Epithelial cell of esophagus (primary cell): ENCODE measurements at places on chromosomes 12 and 14.
A peak's percentile ranks its signal among the peaks of the same experiment; 100 is the strongest.

DNA sequence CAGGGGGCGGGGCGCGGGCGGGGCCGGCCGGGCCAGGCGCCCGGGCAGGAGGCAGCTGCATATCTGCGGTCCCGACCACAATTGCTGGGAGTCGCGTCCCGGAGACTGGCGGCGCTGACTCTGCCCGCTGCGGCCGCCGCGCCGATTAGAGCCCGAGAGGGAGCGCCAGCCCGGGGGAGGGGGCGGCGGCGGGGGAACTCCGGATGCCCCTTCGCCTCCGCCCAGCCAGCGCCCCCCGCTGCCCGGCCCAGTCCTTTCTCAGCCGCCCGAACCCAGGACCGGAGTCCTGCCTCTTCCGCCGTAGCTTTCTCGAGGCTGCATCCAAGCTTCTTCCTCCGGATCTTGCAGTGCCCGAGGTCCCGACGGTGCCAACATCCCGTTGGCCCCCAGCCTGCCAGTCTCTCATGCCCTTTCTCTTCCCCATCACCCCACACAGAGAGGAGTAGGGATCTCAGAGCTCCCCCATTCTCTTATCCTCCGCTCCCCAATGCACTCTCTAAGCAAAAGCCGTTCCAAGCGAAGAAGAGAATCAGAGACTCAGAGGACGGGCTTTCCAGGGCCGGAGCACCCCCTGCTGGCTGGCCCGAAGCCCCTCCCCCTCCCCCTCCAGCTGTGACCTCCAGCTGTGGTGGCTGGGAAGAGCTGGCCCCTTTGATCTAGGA, 8.8 kb upstream of the SP7 start:
- DNase-seq = peak; percentile 71

GRCh38 chr14:60647081-60647836, 2.0 kb downstream of the SIX1 start:
- peak; percentile 81 for DNase-seq

DNA sequence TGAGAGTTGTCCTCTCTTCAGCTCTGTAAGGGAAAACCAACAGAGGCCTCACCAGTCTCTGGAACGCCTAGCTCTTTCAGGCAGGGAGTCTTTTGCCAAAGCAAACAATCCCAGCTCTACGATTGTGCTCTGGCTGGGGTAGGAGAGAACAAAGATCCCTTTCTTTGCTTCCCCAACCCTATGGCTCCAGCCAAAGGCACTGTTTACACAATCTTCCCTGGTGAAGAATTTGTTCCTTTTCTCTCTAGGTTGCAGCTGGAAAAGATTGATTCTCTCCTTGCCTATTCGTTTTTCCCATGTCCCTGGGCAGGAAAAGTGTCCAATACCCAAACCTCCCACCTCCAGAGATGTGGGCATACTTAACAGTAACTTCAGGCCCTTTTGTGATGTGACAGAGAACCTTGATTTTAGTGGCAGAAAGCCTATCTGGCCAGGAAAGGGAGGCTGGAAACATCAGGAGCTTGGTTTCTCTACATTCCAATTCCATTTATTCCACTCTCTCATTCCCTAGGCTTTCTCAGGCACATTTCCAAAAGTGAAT, 16.8 kb downstream of the ATP5MC2 start:
- DNase-seq = peak; percentile 18

DNA sequence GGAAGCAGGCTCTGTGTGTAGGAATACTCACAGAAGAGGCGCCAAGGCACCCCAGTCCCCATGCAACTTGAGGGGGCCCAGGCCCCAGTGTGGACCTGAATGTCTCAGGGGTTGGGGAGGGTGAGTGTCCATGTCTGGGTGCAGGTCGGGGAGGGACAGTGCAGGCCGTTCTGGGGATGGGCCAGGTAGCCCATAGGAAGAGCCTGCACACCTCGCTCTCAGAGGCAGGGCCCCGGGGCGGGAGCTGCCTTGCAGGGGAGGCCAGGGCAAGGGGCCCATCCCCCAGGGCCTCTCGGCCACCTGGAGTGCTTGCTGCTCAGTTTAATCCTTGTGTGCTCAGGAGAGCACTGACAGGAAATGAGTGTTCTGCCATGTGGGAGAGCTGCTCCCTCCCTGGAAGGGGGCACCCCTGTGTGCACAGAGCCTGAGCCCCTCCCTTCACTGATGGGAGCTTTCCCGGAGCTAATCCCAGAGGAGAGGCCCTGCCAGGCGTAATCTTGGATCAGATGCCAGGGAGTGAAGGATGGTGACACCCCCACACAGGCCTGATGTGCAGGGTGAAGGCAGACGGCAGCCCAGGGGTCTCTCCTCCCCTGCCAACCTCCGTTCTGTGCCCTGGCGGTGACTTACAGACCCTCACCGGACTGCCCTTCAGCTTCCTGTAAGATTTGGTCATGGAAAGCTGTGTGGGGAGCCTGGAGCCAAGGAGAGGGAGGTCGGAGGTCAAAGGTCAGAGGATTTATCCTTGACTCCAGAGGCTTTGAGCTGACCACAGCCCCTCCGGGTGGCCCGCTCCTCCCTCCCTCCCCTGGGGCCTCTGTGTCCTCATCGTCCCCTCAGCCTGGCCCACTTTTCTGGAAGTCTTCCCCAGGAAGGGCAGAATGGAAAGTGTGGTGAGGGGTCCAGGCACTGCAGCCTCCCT, 24.4 kb upstream of the FBRSL1 start:
- no peak for DNase-seq

DNA sequence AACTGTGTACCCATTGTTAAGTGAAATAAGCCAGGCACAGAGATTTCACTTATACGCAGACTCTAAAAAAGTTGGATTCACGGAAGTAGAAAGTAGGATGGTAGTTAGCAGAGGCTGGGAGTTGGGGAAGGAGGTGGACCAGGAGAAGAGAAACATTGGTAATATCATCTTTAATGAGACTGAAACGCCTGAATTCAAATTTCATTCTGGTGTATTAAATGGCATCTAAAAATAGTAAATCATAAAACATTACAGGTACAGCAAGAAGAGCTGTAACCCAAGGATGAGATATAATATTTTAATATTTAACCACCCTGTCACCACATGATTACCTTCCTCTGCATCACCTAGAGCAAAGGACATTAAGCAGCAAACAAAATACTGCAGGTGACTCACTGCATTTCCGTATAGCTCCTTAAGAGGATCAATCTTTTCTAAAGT, 99.4 kb downstream of the EPS8 start:
- DNase-seq = peak; percentile 29
